ENCODE measurements at places on chromosomes 6 and 20. TPM values are rescaled to one million over a fixed set of nuclear protein-coding genes. Genes with fewer than 3 reads are reported as not detected.

The CALHM4 gene
- not detected for polyA plus RNA-seq

- no peaks in the 10 kb centered on the region for H3K36me3 ChIP-seq
- no peak overlapping the region for H3K27ac ChIP-seq
- no peaks in the 10 kb centered on the region for H3K4me1 ChIP-seq
- no peak for DNase-seq
These were observed 24.4 kb upstream of the LY86 start for GRCh38 chr6:6564154-6564553.

DNA sequence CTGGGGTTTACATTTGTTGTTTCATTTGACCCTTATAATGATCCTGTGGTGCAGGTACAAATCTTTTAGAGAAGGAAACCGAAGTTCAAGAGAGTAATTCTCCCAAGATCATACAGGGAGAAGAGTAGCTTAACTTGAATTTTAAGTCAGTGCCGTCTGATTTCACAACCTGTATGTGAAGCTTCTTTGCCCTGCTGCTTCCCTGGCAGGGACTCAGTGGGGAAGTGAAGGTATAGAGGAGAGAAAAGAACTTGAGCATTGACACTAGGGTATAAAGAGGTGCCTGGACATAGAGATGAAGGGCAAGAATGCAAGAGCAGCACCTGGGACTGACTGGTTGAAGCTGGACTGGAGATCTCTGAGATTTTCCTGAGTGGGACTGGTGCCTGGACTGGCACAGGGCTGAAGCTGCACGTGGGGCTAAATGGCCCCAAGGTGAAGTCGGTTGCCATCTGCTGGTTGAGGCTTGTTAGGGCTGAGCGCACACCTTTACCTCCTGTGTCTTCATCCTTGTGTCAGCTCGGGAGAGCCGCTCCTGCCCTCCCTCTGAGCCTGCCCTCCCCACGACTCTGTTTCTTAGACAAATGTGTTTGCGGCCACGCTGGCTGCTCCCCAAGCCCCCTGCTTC, 41.8 kb downstream of the FARS2 start:
- no peak for DNase-seq
- H3K27ac ChIP-seq: no peak overlapping the region
- H3K27me3 ChIP-seq: no peaks in the 10 kb centered on the region
- H3K4me1 ChIP-seq: no peaks in the 10 kb centered on the region
- no peaks in the 10 kb centered on the region for H3K36me3 ChIP-seq

- DNase-seq: peak; percentile 13
- H3K27me3 ChIP-seq: no peaks in the 10 kb centered on the region
- H3K36me3 ChIP-seq: peaks cover 6% of the 10 kb centered on the region
These were observed 12.2 kb downstream of the PPARD start for GRCh38 chr6:35354361-35355135.

DNA sequence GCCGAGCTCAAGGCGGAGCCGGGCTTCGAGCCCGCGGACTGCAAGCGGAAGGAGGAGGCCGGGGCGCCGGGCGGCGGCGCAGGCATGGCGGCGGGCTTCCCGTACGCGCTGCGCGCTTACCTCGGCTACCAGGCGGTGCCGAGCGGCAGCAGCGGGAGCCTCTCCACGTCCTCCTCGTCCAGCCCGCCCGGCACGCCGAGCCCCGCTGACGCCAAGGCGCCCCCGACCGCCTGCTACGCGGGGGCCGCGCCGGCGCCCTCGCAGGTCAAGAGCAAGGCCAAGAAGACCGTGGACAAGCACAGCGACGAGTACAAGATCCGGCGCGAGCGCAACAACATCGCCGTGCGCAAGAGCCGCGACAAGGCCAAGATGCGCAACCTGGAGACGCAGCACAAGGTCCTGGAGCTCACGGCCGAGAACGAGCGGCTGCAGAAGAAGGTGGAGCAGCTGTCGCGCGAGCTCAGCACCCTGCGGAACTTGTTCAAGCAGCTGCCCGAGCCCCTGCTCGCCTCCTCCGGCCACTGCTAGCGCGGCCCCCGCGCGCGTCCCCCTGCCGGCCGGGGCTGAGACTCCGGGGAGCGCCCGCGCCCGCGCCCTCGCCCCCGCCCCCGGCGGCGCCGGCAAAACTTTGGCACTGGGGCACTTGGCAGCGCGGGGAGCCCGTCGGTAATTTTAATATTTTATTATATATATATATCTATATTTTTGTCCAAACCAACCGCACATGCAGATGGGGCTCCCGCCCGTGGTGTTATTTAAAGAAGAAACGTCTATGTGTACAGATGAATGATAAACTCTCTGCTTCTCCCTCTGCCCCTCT, 1.1 kb downstream of the CEBPB start:
- peak overlapping the region; percentile 97 for H3K27ac ChIP-seq
- peaks cover 34% of the 10 kb centered on the region for H3K4me1 ChIP-seq
- peaks cover 12% of the 10 kb centered on the region for H3K36me3 ChIP-seq
- peak overlapping the region; percentile 91 for H3K4me3 ChIP-seq
- DNase-seq: peak; percentile 76

The LY86 gene
- 6.6 TPM for polyA plus RNA-seq

- H3K27me3 ChIP-seq: peaks cover 36% of the 10 kb centered on the region
- peaks cover 23% of the 10 kb centered on the region for H3K4me1 ChIP-seq
- DNase-seq: no peak
- H3K4me3 ChIP-seq: no peak overlapping the region
These were observed 3.1 kb downstream of the DSP start for GRCh38 chr6:7544597-7544996.

The KHDRBS2 gene
- 0.57 TPM for polyA plus RNA-seq

- no peak overlapping the region for H3K27ac ChIP-seq
- H3K36me3 ChIP-seq: no peaks in the 10 kb centered on the region
- H3K4me1 ChIP-seq: no peaks in the 10 kb centered on the region
- no peak for DNase-seq
These were observed 84.3 kb upstream of the ESR1 start for GRCh38 chr6:151723152-151723551.

- H3K27ac ChIP-seq: no peak overlapping the region
- H3K36me3 ChIP-seq: no peaks in the 10 kb centered on the region
- DNase-seq: no peak
- no peaks in the 10 kb centered on the region for H3K27me3 ChIP-seq
- H3K4me1 ChIP-seq: no peaks in the 10 kb centered on the region
- no peak overlapping the region for H3K4me3 ChIP-seq
These were observed 244.7 kb upstream of the PRND start for GRCh38 chr20:4476903-4477500.

GRCh38 chr6:132289756-132290155, 111.5 kb downstream of the MOXD1 start:
- no peak overlapping the region for H3K4me3 ChIP-seq
- DNase-seq: no peak
- H3K36me3 ChIP-seq: no peaks in the 10 kb centered on the region
- no peaks in the 10 kb centered on the region for H3K4me1 ChIP-seq

DNA sequence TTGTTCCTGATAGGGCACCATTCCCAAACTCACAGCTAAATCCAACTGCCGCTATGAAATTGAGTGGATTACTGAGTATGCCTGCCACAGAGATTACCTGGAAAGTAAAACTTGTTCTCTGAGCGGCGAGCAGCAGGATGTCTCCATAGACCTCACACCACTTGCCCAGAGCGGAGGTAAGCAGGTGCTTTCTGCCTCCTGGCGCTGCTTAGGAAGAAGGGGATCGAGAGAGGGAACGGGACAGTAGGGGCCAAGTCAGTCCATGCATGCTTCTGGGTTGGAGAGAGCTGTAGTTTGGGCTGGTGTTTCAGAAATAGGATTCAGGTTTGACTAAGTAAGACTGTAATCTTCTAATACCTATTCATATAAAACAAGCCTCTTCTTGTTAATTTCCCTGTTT, 63.7 kb downstream of the IGF2R start:
- no peaks in the 10 kb centered on the region for H3K27me3 ChIP-seq
- no peak overlapping the region for H3K27ac ChIP-seq
- H3K4me3 ChIP-seq: no peak overlapping the region
- H3K36me3 ChIP-seq: peaks cover 30% of the 10 kb centered on the region

- DNase-seq: no peak
- no peaks in the 10 kb centered on the region for H3K4me1 ChIP-seq
- H3K4me3 ChIP-seq: no peak overlapping the region
- no peak overlapping the region for H3K27ac ChIP-seq
These were observed 50.7 kb upstream of the PRND start for GRCh38 chr20:4671015-4671414.

The SLC12A5 gene
- polyA plus RNA-seq: 1.4 TPM

DNA sequence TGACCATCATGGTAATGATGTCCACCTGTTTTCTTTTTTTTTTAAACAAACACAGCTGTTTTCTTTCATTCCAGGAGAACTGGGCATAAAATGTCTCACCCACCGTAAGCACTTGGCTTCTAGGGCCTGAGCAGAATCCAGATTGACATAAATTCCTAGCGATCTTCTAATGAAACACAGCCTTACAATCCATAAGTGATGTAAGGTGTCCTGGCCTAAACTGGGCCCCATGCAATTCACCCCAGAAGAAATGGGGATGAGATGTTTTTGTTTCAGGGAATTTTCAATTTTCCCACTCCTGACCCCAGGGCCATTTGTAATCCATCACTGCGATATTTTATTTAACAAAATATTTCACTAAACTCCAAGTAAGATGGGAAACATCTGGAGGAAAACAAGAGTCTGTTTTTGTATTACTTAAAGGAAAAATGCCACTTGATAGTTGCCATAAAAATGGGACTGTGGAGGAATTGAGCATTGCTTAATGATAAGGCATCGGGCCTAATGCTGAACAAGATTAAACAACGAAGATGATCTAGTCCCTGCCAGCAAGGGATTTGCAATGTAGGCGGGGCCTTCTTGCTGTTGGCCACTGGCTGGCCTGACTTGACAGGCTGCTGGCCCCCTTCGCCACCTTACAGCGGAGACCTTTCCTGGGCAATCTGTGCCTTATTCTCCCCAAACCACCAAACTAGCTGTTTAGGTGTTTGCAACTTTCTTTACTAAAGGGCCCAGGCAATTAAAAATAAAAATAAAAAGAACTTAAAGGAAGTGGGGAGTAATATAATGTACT, 183.7 kb downstream of the CD109 start:
- H3K36me3 ChIP-seq: no peaks in the 10 kb centered on the region
- H3K4me3 ChIP-seq: no peak overlapping the region
- H3K27ac ChIP-seq: no peak overlapping the region
- no peak for DNase-seq

The TMEM151B gene
- 0.63 TPM for polyA plus RNA-seq

- peaks cover 59% of the 10 kb centered on the region for H3K4me1 ChIP-seq
- H3K27ac ChIP-seq: no peak overlapping the region
- no peaks in the 10 kb centered on the region for H3K36me3 ChIP-seq
- no peak for DNase-seq
- no peak overlapping the region for H3K4me3 ChIP-seq
These were observed 6.6 kb downstream of the EZR start for GRCh38 chr6:158812611-158813010.

GRCh38 chr6:105300090-105300489, 102.8 kb downstream of the PREP start:
- H3K4me3 ChIP-seq: no peak overlapping the region
- no peaks in the 10 kb centered on the region for H3K4me1 ChIP-seq
- no peaks in the 10 kb centered on the region for H3K27me3 ChIP-seq
- DNase-seq: no peak

GRCh38 chr6:155383913-155384312, 69.6 kb upstream of the TFB1M start:
- no peak for DNase-seq
- no peak overlapping the region for H3K4me3 ChIP-seq
- no peaks in the 10 kb centered on the region for H3K4me1 ChIP-seq

DNA sequence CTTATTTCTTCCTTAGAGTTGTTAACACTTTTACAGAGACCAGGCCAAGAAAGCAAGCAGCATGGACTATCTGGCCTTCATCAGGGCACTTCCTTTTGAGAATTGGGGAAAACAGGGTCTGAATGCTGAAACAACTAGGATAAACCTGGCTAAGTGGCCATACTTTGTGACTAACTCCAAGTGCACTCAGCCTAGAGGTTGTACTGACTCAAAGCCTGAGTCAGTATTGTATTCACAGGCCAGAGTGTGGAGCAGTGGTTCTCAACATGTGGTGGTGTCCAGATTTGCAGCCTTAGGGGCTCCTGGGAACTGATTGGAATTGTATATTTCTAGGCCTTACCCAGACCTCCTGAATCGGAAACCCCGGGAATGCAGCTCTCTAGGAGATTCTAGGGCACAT, 20.1 kb downstream of the SEC23B start:
- H3K27ac ChIP-seq: no peak overlapping the region
- peaks cover 13% of the 10 kb centered on the region for H3K36me3 ChIP-seq
- DNase-seq: no peak
- H3K4me1 ChIP-seq: no peaks in the 10 kb centered on the region
- H3K27me3 ChIP-seq: no peaks in the 10 kb centered on the region
- H3K4me3 ChIP-seq: no peak overlapping the region

- no peak overlapping the region for H3K4me3 ChIP-seq
- no peaks in the 10 kb centered on the region for H3K4me1 ChIP-seq
- no peak for DNase-seq
These were observed 460.3 kb downstream of the UTRN start for GRCh38 chr6:144745439-144745838.

GRCh38 chr6:77561768-77562314, 91.0 kb upstream of the MEI4 start:
- H3K4me3 ChIP-seq: no peak overlapping the region
- no peaks in the 10 kb centered on the region for H3K4me1 ChIP-seq
- DNase-seq: no peak
- H3K36me3 ChIP-seq: no peaks in the 10 kb centered on the region
- H3K27me3 ChIP-seq: no peaks in the 10 kb centered on the region
- H3K27ac ChIP-seq: no peak overlapping the region

The VSX1 gene
- 0.03 TPM for polyA plus RNA-seq

DNA sequence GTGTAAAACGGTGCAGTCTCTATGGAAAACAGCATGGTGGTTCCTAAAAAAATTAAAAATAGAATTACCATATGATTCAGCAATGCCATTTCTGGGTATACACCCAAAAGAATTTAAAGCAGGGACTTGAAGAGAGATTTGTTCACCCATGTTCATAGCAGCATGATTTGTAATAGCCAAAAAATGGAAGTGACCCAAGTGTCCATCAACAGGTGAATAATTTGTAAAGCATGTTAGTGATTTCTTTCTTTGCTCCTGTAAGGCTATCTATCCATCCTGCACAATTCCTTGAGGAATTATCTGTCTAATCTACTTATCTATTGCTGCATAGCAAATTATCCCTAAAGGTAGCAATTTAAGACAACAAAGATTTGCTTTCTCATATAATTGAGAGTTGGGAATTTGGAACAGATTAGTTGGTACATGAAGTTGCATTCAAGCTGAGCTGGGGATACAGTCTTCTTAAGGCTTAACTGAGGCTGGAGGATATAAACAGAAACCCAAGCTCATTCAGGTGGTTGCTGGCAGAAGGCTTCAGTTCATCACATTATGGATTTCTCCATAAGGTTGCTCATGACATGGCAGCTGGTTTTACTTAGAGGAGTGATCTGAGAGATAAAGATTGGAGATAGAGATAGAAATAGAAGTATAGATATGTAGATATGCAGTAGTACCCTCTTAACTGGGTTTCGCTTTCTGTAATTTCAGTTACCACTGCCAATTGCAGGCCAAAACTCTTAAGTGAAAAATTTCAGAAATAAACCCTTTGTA, 62.0 kb downstream of the IL22RA2 start:
- no peak overlapping the region for H3K27ac ChIP-seq
- no peak for DNase-seq
- H3K4me3 ChIP-seq: no peak overlapping the region
- H3K36me3 ChIP-seq: no peaks in the 10 kb centered on the region
- H3K27me3 ChIP-seq: no peaks in the 10 kb centered on the region
- no peaks in the 10 kb centered on the region for H3K4me1 ChIP-seq

The BLTP3A gene
- polyA plus RNA-seq: 5.3 TPM

Data from sigmoid colon (tissue), 7 donors.